ENCODE measurements at places on chromosomes 5 and 9. TPM values are rescaled to one million over a fixed set of nuclear protein-coding genes. Genes with fewer than 3 reads are reported as not detected.

GRCh38 chr5:4983701-4984100 lies 156.4 kb upstream of the ADAMTS16 start:
- no peak for DNase-seq

DNA sequence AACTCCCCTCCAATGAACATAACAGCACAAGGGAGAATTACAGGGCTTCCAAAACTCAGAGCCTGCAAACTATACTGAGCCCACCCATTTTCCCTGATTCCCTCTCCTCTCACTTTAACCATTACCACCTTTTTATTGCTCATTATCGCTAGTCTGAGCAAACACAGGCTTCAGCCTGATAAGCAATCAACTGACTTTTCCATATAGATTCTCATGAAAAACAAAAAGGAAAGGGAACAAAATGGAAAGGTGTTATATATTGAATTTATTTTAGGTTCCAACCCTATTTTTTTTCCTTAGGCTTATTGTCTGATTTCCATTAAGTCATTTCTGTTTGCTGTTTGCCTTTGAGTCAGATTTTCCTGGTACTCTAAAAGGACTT lies 27.9 kb downstream of the SEMA6A start:
- DNase-seq = no peak

DNA sequence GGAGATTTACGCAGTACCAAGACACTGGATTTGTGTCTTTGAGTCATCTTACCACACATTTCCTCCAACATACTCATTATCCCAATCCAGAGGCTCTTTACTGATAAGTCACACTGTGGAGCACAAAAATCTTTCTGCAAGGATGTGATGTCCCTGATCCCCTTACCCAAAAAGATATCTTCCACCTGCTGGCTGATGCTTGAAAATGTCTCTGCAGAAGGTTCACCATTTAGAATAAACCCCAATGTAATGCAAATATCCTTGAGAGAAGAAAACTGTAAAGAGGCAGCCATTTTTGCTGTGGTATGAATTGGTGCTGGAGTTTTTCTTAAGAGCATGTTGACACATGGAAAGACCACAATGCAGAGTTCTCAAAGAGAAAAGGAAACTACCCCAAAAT lies 65.7 kb upstream of the RORB start:
- DNase-seq = no peak

- no peak for DNase-seq
Observed at GRCh38 chr9:15743512-15743911, 190.7 kb downstream of the CCDC171 start.

GRCh38 chr9:86983620-86984259 lies 36.4 kb upstream of the GAS1 start:
- no peak for DNase-seq

NOL6 gene
- 42.2 TPM for total RNA-seq
